G401 (cell line): ENCODE measurements at places on chromosomes 5 and 9.

GRCh38 chr9:32502464-32502863 lies 23.5 kb downstream of the RIGI start:
- no peak for DNase-seq

- no peak for DNase-seq
Measured at GRCh38 chr5:66013397-66013796, 87.0 kb downstream of the ERBIN start.

DNA sequence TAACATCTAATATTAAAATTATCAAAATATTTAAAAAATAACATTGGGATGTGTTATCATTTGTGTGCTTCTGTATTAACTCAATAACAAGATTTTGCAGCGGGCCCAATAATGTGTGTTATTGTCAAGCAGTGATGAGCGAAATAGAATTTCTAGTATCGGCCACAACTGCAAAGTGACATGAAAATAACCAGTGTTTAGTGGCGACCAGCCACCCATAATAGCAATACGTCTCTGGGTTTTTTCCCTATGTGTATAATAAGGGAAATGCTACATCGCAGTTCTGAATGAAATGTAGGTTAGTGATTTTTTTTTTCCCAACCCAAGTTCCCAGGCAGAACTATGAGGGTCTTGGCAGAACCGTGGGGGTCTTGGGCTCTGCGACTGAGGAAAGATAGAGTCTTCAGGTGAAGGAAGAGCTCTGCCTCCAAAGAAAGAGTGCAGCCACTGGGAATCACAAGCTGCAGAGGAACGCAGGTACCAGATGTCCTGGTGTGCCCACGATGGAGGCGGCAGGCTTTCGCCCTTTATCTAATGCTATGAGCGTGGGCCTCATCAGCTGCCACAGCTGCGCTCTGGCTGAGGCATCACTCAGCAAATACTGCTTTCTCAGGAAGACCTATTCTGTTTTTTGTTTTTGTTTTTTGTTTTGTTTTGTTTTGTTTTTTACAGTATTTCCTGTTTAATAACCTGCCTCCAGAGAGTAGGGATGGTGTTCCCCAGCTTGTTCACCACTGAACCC lies 235.0 kb downstream of the ROR2 start:
- no peak for DNase-seq

DNA sequence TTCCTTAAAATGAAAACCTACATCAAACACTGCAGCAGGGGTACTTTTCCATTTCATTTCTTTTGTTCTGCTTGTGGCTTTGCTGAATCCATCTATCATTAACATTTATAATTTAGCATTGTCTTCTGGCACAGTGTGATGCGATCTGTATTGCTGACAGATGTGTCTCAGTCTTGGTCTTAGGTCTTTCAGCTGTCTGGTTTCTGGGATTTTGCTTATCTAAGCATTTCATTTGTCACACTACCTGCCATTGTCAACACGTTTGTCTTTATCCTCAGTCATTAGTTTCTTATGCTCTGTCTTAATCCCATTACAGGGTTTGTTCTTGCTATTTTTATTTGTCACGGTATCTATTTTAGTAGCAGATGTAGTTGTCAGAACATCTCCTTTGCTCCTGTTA lies 303.1 kb downstream of the IZUMO3 start:
- no peak for DNase-seq

GRCh38 chr9:134272302-134273023 lies 53.8 kb upstream of the RXRA start:
- DNase-seq, result no peak

DNA sequence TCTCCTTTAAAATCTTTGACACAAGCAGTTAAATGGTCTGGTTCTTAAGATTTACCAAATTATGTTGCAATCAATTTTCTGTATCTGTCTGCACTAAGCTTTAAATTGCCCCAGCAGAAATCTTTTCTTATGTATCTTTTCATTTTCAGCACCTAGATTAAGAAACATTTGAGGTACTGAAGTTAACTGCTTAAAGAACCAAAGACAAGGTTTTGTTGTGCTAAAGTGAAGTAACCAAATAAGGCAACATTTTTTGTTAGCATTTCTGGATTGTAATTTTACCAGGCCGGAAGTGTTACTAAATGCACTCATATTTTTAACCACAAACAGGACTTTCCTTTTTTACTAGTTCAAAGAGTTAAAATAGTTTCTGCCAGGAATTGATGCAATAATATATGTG lies 24.1 kb upstream of the MTAP start:
- no peak for DNase-seq
